ENCODE measurements at places on chromosomes 13 and 19. TPM values are rescaled to one million over a fixed set of nuclear protein-coding genes. Genes with fewer than 3 reads are reported as not detected.

DNA sequence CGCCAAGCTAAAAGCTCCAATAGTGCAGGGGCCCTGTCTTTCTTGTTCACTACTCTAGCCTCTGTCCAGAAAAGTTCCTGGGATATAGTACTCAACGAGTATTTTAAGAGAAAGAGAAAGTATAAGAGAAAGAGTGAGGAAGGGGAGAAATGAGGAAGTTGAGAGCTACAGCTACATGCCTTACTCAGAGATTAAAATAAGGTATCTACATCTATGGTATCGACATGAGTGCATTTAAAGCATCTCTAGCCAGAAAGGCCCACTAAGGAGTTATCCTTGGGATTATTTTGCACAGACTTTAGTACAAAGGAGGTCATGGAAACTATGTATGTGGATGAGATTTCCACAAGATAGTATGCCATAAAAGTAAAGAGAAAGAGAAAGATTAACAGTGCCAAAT is 28.5 kb downstream of the MYCBP2 start:
- no peak for DNase-seq

CYP2B6 gene
- not detected for total RNA-seq

DBP gene
- 1.5 TPM for total RNA-seq

DNA sequence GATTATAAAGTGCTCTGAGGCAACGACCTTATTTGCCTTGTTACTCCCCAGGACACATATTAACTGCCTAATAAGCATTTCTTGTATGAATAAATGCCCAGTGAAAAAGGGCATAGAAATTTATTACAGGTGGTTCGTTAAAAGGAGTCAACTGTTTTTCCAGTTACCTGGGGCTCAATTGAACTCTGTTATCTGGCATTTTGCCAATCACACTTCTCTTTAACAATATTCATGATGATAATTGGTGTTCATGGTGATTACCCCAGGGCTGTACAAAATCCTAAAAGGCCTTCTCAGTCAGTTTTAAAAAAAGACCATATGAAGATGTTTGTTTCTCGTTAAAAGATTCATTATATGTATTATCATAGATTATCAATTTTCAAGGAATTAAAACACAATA is 57.1 kb downstream of the KL start:
- no peak for DNase-seq

- no peak for DNase-seq
Measured at GRCh38 chr13:30153545-30154426, 153.6 kb downstream of the KATNAL1 start.

DNA sequence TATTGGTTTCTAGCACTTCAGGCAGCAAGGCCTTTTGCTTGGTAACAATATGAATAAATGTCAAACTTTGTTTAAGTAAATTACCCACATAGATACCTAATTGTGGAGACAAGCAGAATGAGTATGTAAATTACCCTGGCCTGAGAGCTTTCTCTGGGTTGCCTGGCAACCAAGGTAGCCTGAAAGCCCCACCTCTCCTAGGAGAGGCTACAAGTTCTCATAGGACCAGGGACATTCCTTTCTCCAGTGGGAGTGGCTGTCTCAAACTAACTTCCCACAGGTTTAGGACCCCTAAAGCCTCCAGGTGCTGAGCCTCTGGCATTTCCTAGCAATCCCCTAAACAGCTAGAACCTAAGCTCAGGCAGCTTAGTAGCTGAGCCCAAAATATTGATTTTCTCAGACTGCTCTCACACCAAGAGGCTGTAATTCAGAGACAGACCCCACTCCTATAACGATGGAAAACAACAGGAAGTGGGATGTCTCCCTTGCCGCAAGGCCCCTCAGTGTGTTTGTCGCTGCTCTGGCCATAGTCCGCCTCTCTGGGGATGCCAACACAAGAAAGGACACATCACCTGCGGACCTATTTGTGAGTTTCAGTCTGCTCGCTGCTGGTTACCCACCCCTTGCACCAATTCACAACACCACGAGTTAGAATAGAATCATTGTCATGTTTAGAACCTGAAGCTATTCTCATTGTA is 207.3 kb downstream of the DLEU7 start:
- no peak for DNase-seq

DNA sequence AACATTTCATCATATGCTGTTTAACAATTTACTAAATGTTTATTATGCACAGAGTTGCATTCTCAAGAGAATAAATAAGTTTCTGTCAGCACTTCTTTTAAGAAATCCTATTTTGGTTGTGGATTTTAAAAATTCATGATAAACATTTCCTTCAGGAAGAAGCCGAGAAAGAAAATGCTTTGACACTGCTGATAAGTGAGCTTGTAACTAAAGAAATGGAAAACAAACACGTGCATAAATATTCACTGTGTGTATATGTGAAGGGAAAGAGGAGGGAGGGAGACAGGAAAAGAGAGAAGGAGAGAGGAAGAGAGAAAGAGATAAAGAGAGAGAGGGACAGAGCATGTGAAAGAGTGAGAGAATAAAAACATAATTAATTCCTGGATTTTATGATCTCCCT is 1165.0 kb downstream of the DIAPH3 start:
- peak; percentile 62 for DNase-seq

FFAR3 gene
- not detected for total RNA-seq

GRCh38 chr13:28438598-28439334 is 56.2 kb downstream of the FLT1 start:
- DNase-seq: no peak

RNF126 gene
- total RNA-seq: 61.3 TPM

- no peak for DNase-seq
Measured at GRCh38 chr13:84358601-84359000, 476.3 kb upstream of the SLITRK1 start.

SERPINE3 gene
- total RNA-seq: not detected

DNA sequence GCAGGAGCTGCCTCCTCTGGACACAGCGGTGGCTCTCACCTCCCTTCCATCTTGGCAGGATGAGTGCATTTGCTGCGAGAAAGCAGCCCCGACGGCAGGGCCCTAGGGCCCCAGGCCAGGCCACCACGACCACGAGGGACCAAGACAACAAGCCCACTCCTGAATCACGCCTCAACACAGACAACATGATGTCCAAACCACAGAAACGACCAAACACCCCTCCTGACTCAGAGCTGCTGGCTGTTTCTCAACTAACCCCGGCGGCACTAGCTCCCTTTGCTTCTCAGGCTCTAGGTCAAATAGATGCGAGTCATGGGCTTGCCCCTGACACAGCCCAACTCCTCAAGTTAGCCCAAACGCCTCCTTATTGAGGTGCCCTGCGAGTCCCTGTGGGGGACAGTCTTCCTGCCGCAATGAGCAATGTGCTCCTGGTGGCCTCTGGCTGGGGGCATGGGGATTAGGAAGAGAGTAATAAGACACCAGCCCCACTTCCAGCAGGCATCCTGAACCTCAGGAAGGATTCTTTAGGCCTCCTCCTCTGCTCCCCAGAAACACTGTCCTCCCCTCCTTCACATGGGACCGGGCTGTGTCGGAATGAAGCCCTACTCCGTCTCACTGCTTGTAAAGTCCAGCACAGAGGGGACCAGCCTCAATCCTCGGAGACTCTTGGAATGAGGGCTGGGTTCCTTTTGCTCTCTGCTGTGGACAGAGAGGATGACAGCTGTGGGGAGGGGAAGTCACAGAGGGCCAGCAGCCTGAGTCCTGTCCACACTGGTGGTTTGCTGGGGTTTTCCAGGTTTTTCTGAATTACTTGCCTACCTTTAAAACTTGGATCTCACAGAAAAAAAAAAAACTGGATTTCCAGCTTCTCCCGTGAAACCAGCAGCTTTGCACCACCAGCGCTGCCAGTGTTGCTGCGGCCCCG is 6.9 kb upstream of the ATF5 start:
- no peak for DNase-seq

DNA sequence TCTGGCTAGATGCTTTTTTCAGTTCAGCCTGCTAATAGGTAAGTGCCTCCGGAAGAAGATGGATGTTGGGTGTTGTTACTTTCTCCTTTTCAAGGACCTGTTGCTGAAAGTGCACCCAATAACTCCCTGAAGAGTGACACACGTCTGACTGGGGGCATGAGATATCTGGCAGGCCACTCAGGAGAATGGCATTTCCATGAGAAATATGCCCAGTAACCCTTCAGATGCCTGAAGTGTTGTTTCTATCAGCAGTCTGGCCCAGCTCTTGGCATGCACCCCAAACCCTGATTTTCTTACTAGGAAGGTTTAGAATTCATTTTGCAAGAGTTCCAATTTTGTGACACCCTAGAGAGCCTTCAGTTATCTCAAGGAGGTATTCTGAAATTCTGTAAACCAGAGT is 71.5 kb downstream of the ARHGAP35 start:
- DNase-seq: peak; percentile 70

NCR1 gene
- not detected for total RNA-seq

DNA sequence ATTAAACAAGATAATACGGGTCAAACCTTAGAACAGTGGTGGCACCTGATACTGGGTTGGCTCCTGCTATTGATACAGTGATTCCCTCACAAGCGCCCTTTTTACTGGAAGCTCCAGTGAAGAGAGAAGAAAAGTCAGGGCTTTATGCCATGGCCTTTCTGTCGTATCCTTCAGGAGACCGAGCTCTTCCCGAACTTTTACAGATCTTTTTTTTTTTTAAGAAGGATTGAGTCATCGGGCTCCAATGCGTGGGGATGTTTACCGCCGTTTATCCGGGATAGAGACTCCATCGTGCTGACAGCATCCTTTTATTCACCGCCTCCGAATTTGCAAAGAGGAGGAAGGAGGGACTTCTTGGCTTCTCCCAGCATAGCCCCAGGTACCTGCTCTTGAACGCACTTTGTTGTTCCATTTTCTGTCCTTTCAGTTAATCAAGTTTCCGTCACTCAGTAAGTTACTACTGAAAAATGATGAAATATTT is 574 bp downstream of the ZNF227 start:
- DNase-seq: peak; percentile 58

DNA sequence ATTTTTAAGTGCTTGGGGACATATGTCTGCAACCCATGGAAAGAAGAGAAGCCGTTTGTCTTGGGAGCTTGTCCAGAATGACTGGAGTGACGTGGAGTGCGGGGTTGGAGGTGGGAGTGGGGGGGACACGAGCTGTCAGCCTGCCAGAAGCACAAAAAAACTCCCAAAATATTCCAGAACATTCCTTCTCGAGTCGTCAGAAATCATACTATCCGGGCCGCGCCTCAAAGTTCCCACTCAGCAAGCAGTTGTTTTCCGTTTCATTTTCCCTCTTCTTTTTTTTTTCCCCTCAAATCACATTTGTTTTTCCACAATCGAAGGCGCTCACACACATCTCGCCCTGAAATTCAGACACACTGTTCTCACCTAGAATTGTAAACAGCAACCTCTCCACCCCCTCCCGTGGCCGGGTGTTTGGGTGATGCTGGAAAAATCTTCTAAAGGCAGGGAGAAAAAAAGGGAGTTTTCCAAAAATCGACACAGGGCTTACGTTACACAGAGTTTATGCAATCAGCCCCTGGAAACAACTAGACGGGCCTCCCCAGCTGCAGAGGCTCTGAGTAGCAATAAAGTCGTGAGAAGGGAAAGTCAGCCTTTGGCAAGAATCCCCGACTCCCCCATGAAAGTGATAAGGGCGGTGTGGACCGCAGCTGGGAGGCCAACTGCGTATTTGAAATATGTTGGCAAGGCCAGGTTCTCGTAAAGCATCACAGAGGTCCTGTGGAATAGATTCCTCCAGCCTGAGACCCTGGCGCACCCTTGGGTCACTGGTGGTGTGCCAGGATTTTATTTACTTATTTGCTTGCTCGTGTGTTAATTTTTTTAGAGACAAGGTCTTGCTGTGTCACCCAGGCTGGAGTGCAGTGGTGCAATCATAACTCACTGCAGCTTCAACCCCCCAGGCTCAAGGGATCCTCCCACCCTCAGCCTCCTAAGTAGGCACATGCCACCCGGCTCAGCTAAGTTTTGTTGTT is 31.2 kb upstream of the KLF2 start:
- DNase-seq: peak; percentile 88

OR4F17 gene
- not detected for total RNA-seq

CEACAM20 gene
- total RNA-seq: not detected

All from endothelial cell of umbilical vein (primary cell).